ENCODE measurements at places on chromosomes 5 and 9.

DNA sequence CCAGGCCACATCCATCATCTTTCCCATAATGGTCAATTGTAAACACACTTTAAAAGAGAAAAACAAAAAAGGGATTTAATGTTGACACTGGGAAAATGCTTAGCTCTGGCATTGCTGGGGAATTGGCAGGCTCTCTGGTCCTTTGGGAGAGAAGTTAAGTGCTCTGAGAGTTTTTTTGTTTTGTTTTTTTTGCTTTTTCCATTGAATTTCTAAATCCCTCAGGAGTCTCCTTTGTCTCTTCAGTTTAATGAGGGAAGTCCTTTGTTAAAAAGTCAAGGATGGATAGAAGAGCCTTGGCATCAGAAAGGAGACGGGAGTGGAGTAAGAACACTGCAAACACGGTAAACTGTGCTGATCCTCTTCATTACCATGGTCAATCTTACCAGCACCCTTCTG, 7.1 kb upstream of the HAND1 start:
- DNase-seq: no peak

DNA sequence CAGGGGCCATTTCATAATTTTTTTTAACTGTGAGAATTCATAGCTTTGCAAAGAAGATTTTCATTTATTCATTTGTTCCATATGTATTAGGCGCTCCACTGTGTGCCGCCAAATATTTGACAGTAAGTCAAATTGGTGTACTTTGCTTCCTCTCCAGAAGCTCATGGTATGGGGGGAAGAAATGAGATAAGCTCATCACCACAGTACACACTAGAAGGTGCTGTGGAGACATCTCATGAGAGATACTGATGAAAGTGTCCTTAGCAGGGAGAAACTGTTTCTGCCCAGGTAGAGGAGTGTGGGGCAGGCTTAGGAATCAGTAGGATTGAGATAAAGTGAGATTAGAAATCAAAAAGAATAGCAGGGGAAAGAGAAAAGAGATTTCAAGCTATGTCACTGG, 136.2 kb downstream of the CDH6 start:
- no peak for DNase-seq

- DNase-seq: no peak
Observed at GRCh38 chr5:117454716-117455212, 880.1 kb upstream of the SEMA6A start.

- DNase-seq: no peak
Observed at GRCh38 chr9:136239983-136240330, 5.7 kb downstream of the QSOX2 start.

- no peak for DNase-seq
Observed at GRCh38 chr5:102975457-102976182, 144.3 kb downstream of the GIN1 start.

Measured in CD8-positive, alpha-beta memory T cell (primary cell).